ENCODE measurements at places on chromosomes 16 and 17.

DNA sequence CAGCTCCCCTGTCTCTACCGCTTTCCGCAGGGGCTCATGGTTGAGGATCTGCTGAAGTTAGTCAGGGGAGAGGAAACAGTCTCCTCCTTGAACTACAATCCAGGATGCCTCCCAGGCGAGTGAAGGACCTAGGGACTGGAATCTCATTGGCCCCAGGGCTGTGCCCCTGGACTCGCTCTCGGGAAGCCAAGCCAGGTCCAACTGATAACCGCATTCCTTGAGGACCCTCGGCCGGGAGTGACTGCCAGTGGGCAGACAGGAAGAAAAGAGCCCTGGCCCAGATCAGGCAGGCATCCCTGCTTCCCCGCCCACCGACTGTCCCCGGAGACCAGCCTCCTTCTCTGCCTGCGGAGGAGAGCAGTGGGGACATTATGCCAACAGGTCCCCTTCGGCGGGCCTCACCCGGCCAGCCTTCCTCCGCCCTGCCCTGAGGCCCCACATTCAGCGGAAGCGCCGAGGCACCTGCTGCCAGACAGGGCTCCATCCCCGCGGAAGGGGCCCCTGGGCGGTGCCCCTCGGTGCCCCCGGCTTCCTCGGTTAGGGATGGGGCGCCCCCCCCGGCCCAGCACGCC lies 776 bp downstream of the LRRC75A start:
- no peak for DNase-seq

DNA sequence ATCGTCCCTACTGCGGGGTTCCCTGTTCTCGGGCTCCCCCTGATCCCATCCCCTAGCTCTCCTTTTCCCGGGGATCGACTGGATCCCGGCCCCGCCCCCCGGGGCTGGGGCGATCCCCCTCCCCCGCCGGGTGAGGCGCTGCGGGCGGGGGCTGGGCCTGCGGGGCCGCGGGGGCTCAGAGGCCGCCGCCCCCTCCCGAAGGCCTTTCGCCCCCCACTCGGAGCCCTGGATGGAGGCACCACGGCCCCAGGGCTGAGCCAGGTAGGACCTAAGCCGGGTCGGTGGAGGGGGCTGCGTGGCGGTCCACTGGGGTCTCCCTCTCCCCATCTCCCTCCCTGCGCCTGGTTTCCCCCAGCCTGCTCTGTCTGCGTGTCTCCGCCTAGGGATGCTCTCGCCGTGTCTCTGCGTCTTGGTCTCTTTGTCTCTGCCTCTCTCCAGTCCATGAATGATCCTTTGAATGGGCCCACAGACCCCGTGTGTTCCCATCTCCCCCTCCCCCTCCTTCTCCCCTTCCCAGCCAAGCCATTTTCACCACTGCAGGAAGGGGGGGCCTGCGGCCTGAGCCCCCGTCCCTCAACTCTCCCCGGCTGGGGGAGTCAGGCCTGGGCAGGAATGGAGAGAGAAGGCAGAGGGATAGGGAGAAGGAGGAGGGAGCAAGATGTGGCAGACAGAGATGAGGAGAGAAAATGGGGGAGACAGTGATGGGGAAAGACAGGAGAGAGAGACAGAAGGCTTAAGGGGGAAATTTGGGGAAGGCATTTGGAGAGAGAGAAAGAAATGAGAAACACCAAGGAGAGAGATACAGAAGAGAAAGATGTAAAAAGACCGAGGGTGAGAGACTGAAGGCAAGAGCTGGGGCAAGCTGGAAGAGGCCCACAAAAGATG lies 1.7 kb upstream of the TMEM256 start:
- no peak for DNase-seq

DNA sequence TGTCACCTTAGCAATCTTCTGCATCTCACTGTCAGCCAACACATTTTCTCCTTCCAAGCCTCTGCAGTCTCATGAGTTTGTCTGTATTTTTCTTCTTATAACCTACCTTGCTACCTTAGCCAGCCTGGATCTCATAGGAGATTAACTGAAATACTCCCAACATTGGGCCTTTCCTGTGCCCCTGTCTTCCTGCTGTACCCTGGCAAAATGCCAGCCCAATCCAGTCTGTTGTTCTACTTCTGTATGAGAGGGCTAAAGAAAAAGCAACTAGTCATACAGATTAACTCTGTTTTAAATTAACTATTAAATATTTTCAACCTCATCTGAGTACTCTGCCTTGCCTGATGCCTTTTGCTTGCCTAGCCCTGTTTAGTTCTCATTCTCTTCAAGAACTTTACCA lies 18.4 kb downstream of the GOSR1 start:
- no peak for DNase-seq

- DNase-seq: no peak
These were observed 18.0 kb downstream of the CA5A start for GRCh38 chr16:87918338-87918737.

- DNase-seq: no peak
These were observed 70.3 kb downstream of the CREBBP start for GRCh38 chr16:3810198-3810664.

GRCh38 chr17:57302690-57303465 lies 46.6 kb downstream of the MSI2 start:
- no peak for DNase-seq

- DNase-seq: no peak
These were observed 13.7 kb downstream of the MXRA7 start for GRCh38 chr17:76696763-76697701.

DNA sequence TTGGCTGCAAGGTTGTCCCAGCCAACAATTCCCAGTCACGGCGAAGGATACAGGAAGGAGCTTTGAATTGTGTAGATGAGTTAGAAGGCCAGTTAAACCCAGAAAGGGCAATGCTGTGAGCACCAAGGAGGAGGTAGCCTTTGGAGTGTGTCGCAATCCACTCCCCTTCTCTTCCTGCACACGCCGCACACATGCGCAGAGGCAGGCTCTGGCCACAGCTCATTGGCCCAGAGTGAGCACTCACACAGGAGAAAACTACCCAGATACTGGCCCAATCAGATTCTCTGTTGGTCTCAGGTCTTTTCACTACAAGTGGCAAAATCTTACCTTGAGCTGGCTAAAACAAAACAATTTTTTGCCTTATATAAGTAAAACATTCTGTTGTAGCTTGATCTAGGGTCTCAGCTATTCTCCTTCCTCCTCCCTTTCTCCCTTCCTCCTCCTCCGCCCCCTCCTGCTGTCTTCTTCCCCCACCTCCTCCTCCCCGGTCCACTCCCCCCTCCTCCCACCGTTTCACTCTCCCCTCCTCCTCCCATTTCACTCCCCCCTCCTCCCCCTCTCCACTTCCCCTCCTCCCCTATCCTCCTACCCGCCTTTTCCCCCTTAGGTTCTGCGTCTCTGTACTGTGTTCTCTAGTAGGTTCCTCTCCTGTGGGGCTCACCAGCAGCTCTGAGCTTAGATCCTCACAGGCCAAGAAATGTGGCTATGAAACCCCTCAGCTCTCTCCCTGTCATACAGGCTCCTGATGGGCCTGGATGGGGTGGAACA lies 344.9 kb downstream of the CPPED1 start:
- no peak for DNase-seq

- no peak for DNase-seq
These were observed 5.8 kb downstream of the ABCA10 start for GRCh38 chr17:69222707-69223258.
